ENCODE measurements at places on chromosomes 2 and 18.

DNA sequence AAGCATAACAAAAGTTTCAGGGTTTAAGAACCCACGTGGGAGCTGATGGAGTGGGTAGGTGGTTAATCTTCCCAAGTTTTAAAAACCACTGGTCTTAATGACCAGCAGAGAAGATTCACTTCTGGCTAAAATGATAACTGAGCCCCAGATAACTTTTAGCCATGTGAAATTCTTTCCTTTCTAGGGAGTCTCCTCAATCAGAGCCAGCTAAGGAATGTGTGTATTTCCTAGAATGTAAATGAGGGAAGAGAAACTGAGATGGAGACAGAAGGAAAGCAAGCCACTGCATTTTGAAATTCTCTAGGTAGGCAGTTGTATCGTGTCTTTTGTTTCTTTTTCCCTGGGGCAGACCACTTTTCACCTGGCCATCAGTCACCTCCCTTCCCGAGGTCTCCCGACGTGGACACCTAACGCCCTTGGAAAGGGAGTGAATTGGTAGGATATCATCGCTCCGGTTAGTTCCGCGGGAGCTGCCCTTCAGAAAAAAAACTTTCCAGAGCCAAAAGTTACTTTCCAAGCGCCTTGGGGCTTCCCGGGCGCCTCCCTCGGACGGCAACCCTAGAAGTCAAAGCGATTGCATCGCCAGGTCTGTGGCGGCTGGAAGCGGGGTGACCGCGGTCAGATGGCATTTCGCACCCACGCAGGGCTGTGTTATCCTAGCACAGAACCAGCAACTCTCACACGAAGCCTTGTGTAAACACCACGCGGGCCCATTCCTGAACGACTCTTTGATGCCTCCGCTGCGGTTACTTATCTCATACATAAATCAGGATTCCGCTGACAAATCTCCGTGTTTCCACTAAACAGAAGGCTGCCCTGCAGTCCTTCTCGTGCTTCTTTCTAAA lies 1.3 kb downstream of the COLEC12 start:
- DNase-seq = no peak

DNA sequence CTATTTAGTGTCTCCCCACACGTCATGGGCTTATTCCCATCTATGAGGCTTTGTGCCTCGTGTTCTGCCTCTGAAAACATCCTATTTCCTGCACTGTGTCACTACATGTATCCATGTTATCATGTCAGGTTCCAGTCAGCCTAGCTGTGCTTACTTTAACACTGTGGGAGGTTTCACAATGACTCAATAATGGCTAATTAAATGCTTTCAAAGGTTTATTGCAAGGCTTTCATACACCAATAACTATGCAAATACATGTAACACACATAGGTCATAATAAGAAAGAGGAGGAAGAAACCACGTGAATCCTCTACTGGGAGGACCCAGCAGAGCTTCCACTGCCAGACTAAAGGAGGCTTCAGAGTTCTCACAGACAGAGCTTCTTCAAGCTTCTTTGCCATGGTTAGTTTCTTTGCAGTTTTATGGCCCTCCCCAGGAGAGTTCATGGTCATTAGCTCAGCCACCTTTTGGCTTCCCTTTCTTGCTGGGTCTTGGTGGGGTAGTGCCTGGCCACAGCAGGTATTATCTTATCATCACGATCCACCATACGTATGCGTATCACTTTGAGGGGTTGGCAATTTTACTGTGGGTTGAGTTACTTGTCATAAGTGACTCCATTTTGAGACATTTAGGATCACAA lies 5.1 kb upstream of the COLEC12 start:
- no peak for DNase-seq

DNA sequence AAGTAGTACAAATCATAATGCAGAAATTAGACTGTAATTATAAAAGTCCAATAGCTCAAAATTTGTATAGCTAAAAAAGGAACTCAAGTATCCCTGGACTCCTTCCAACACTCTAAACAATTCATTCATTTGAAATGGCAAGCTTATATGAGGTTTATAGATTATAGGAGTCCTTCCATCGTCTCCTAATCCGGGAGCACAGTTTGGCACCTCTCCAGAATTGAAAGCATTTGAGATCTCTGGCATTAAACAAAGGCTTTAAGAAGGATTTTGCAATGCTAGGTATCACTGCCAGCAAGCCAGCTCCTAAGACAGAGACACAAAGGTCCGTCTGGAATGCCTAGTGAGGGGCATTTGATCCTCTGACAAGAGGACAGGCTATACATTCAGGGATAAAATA lies 90.9 kb downstream of the ACVR1 start:
- no peak for DNase-seq

GRCh38 chr2:12683457-12684100 lies 33.2 kb upstream of the TRIB2 start:
- no peak for DNase-seq

DNA sequence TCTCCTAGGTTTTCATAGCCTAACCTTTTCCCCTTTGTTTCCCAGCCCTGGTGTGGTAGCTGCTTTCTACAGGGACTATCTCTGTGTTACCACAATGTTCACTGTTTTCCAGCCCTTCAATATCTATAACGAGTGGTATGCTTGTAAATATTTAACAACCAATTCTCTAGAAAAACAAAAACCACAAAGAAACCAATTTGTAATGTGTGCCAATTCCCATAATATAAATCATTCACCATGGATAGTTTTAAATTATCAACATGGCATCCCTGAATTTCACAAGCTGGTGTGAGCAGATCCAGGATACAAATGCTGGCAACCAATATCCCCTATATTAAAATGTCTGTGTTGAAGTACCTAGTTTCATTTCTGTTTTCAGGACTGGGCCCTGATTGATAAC lies 207.5 kb upstream of the FBXO11 start:
- no peak for DNase-seq

- no peak for DNase-seq
These were observed 35.2 kb downstream of the TMEM163 start for GRCh38 chr2:134683561-134684112.

DNA sequence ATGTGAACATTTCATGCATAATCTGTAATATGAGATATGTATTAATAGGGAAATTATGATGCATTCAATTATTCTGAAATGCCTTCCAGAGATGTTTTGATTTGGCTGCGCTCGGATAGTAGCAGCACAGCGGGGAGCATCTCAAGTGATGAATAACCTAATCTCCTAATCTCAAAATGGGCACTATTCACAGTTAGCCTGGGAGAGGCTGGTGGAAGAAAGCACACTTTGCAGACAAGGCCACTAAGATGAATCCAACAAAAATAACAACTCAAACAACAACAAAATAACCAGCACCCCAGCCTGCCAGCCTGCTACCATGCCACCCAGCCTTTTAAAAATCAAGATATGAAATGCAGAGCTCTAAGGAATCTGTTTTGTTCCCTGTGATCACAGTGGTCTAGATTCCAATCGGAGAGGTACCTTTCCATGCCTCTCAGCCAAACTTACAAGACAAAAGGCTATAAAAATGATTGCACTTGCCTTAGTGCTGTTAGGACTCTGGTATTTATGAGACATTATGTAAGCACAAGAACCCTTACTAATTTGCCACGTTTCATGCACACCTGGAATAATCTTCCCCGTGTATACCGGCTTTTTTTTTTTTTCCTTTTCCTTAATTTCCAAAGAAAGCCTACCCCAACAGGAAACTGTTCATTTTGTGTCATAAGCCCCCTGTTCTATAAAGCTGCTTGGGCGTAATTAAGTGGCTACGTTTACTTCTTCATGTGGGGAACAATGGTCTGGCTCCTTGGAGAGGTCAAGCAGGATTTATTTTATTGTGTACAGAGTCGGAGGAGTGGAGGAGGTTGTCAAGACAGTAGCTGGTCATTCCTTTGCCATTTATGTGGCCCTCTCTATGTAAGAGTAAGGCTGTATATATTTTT lies 526.9 kb upstream of the FANCL start:
- DNase-seq = no peak

DNA sequence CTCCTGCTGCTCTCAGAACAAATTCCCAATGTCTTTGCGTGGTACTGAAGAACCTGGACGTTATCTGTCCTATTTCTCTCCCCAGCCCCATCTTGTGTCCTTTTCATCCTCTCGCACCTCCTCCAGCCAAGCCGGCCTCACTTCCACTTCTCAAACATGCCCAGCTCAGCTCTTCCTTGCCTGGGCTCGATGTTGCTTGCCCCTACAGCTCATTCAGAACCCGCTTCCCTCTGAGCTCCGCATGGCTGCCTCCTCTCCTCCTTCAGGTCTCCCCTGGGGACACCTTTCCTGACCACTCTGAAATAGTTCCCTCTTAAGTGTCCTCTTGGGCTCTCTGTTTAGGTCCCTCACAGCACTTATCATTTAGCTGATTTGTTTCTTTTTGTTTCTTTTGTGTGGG lies 6.7 kb upstream of the SMARCAL1 start:
- no peak for DNase-seq

DNA sequence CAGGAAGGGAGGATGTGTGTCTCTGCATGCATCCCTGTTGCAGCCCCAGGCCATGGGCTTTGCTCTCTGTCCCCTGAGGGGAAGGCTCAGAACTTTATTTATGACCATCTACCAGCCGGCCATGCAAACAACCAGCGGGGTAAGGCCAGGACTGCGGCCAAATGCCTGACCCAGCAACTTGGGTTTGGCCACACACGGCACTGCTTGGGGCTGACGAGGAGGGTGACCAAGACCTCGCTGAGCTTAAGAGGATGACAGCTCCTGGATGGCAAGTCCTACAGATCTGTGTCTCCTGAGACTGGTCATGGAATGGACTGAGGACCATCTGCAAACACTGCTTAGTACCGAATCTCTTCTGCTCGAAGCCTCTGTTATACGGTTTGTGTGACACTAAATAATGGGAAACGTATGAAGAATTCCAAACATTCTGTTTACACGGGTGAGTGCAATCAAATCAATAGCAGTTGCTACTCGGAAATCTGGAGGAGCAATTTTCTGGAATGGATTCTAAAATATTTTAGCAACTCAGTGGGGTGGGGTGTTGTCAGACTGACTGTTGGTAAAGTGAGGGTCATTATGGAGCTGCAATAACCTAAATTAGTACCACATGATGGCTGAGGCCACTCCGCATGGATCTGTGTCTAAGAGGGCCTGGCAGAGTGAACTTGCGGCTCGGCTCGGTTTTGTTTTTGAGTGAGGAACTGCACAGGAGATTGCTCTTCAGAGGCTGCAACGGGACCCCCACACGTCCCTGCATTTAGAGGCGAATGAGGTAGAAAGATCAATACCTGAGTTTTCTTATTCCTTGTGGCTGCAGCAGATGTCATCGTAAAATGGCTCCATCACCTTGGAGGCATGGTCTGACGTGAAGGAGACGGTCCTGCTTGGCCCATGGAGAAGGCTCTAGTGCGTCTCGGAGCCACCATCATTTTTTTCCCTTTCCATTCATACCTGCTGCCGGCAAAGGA lies 26.6 kb downstream of the TMEM18 start:
- DNase-seq = no peak

DNA sequence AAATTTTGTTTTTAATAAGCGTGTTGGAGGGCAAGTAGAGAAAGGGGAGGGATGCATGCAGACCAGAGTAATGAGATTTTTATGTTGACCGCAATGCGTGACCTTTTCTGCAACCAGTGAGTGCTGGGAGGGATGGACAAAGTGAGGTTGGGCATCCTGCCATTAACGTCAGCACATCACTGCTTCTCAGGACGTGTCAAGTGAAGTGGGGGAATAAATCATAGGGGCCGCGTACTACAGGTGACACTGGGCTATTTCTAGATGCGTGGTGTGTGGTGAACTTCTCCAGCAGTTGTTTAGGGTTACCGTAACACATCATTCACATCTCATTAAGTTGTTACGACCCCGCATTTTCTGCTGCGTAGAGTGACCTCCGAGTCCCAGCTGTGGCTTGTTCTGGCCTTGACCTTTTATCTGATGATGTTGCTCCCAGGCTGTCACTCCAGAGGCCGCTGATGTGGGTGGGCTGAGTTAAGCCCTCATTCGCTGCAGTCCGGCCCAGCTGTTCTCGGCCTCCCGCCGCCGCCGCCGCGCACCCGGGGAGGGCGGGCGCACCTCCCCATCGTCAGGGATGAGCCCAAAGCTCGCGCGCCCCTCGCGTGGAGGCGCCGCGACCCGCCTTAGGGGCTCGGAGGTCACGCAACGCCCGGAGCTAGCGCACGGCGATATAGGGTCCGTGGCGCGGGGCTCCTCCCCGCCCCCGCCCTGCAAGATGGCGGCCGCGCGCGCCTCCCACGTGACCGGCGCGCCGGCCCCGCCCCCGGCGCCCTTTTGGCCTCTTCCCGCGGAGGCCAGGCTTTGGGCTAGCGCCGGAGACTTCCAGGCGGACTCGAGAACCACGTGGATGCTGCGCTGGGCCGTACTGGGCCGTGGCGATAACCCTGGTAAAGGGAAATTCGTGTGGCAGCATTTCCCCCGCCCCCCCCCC lies 3.5 kb downstream of the ZCCHC2 start:
- DNase-seq = no peak

DNA sequence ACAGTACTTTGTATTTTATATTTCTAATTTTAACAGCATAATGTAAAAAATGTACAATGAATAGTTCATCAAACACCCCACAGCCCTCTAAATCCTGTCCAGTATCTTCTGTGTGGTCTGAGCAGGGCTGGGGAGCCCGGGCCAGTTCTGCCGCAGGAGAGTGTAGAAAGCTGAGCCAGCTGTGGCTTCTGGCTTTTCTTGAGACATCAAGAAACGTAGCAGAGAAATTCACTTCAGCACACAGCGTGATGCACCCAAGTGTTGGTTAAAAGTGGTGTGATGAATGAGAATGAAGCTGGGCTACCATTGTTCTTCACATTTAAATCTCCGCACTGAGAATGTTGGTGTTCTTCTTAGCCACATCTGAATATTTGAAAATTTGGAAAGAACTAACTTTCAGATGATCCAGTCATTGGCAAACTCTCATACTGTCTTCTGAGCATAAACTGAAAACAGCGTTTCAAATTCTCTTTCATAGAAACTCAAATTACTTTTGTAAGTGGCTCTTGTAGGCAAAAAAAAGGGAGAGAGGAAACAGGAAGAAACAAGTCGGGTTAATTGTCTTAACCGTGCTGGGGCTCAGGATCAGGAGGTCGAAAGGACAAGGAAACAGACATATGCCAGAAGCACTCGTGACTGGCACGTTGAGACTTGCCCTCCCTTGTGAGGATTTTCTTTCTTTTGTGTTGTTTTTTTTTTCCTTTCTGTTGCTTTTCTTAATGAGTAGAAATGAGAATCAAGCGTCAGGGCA lies 23.4 kb upstream of the TMEM87B start:
- no peak for DNase-seq

DNA sequence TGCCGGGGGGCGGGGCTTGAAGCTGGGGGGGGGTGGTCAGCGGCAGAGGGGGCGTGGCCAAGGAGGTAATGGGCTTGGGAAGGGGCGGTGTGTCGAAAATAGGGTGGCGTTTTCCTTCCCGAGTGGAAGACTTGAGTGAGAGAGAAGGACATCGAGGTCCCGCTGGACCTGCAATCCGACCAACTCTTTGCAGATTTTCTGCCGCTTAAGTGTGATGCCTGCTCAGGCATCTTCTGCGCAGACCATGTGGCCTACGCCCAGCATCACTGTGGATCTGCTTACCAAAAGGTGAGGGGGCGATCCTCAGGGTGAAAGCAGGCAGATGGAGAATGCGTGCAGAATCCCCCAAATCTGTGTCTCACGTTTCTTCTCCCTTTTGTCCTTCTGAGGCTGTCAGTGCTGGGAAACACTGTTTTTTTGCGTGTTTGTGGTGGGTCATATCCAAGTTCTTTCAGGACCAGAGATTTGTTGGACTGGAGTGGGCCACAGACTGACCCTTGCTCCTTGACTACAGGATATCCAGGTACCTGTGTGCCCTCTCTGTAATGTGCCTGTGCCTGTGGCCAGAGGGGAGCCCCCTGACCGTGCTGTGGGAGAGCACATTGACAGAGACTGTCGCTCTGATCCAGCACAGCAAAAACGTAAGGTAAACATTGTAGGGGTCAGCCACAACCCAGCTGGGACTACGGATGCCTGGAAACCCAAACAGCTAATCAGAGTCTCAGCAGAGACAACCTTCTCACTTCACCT lies 727 bp downstream of the ZFAND2B start:
- DNase-seq = no peak

GRCh38 chr2:112768432-112768831 lies 4.0 kb upstream of the CKAP2L start:
- no peak for DNase-seq
